MCF 10A (cell line): ENCODE measurements at places on chromosomes 4 and X. TPM values are rescaled to one million over a fixed set of nuclear protein-coding genes. Genes with fewer than 3 reads are reported as not detected.

- DNase-seq = no peak
- H3K4me1 ChIP-seq = peaks cover 7% of the 10 kb centered on the region
- H3K36me3 ChIP-seq = peaks cover 26% of the 10 kb centered on the region
Measured at GRCh38 chrX:129590596-129590995, 50.5 kb downstream of the OCRL start.

DNA sequence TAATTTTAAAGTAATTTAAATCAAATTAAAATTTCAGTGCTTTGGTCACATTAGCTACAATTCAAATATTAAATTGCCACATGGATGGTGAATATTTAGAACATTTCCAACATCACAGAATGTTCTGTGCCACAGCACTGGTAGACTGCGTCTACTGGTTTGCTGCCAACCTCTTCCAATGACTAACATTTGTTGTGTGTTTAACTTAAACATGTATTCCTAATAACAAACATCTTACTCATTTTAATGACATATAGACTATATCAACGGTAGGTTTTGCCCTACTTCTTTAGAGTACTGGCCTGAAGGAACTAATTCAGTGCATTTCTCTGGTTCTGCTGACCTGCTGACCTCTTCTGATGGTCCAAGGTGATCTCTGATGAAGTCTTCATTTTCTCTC, 157.6 kb downstream of the DCK start:
- DNase-seq = peak; percentile 52
- peak overlapping the region; percentile 44 for H3K27ac ChIP-seq
- no peak overlapping the region for H3K4me3 ChIP-seq
- peaks cover 7% of the 10 kb centered on the region for H3K4me1 ChIP-seq

DNA sequence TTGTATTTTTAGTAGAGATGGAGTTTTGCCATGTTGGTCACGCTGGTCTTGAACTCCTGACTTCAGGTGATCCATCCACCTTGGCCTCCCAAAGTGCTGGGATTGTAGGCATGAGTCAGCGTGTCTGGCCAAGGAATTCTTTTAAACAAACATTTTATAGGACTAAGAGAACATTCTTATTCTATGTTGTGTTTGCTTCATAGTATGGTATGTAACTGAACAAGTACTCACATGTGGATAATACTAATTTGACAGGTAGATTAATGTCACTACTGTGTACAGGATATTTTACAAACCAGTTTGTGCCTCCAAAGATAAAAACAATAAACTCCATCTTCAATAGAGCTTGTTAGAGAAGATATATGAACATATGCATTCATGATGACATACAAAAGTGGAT, 1353.4 kb downstream of the PCDH7 start:
- no peaks in the 10 kb centered on the region for H3K27me3 ChIP-seq
- peak overlapping the region; percentile 89 for H3K27ac ChIP-seq
- peaks cover 5% of the 10 kb centered on the region for H3K4me1 ChIP-seq
- H3K4me3 ChIP-seq = no peak overlapping the region

DNA sequence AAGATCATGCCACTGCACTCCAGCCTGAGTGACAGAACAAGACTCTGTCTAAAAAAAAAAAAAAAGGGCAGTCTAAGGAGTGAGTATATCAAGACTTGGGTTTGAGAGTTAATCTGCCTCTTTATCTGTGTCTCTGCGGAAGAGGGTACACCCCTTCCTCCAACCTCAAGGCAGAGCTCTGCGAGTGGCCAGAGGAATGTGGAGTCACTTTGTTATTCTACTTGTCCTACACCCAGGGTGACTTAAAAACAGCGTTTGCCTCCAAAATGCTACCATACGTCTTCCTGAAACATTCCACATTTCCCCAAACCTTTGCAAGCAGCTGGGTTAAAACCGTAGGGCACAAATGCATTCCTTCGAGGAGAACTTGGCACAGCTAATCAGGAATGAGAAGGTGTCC, 199.9 kb downstream of the SHOX start:
- no peak overlapping the region for H3K4me3 ChIP-seq
- DNase-seq = no peak
- no peaks in the 10 kb centered on the region for H3K27me3 ChIP-seq
- no peaks in the 10 kb centered on the region for H3K36me3 ChIP-seq
- H3K4me1 ChIP-seq = peaks cover 5% of the 10 kb centered on the region

GRCh38 chr4:143700046-143700415, 444 bp downstream of the FREM3 start:
- peaks cover 7% of the 10 kb centered on the region for H3K4me1 ChIP-seq
- no peaks in the 10 kb centered on the region for H3K36me3 ChIP-seq
- H3K27ac ChIP-seq = no peak overlapping the region
- peak overlapping the region; percentile 68 for H3K4me3 ChIP-seq

DNA sequence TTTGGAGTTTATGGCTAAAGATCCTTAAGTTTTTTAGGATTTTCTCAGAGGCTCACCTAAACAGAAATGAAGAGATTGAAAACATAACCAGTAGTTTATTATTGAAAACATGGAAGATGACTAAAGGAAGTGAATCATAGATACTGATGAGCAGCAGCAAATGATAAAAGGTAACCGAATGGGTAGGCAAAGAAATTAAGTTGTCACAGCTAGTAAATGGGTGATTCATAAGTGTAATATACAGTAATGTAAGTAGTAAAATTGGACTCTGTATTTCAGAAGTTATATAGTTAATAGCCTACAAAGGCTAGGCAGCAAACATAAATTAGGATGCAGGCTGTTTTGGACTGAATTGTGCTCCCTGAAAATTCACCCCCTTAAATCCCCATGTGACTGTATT, 59.0 kb upstream of the ADGRA3 start:
- no peaks in the 10 kb centered on the region for H3K27me3 ChIP-seq
- H3K4me1 ChIP-seq = no peaks in the 10 kb centered on the region
- no peak for DNase-seq
- H3K36me3 ChIP-seq = no peaks in the 10 kb centered on the region

DNA sequence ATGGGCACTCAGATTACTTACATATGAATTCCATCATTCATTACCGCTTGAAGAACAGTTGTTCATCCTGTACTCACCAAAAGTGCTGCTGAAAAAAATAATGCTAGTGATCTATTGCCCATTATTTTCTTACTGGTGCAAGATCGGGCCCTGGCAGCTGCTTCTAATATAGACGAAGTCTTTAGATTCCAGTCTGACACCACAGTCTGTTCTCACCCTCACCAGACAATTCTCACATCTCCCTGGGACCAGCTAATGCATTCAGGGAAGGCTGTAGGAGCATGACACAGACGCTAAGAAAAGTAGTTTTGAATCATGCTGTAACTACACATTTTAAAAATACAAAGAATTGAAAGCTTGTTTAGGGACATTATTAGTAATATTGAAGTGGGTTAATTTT, 13.8 kb downstream of the GEMIN8 start:
- H3K27ac ChIP-seq = no peak overlapping the region
- DNase-seq = no peak
- no peak overlapping the region for H3K4me3 ChIP-seq
- H3K4me1 ChIP-seq = peaks cover 1% of the 10 kb centered on the region

GRCh38 chr4:145976680-145977079, 38.1 kb upstream of the ZNF827 start:
- H3K4me3 ChIP-seq = no peak overlapping the region
- no peaks in the 10 kb centered on the region for H3K27me3 ChIP-seq
- H3K36me3 ChIP-seq = no peaks in the 10 kb centered on the region
- H3K4me1 ChIP-seq = no peaks in the 10 kb centered on the region
- no peak overlapping the region for H3K27ac ChIP-seq

GRCh38 chrX:114472788-114473187, 111.1 kb upstream of the HTR2C start:
- no peak overlapping the region for H3K4me3 ChIP-seq
- no peaks in the 10 kb centered on the region for H3K4me1 ChIP-seq
- peaks cover 56% of the 10 kb centered on the region for H3K27me3 ChIP-seq
- peaks cover 7% of the 10 kb centered on the region for H3K36me3 ChIP-seq

- no peak overlapping the region for H3K4me3 ChIP-seq
- H3K27me3 ChIP-seq = no peaks in the 10 kb centered on the region
- H3K4me1 ChIP-seq = no peaks in the 10 kb centered on the region
- H3K36me3 ChIP-seq = no peaks in the 10 kb centered on the region
- no peak for DNase-seq
Measured at GRCh38 chr4:87196927-87197326, 23.5 kb downstream of the KLHL8 start.

GRCh38 chrX:111411983-111412382, at the start of gene DCX:
DCX (minus strand) TSS chrX:111412192; CDS start chrX:111410398, 1,794 bp downstream.
- no peaks in the 10 kb centered on the region for H3K27me3 ChIP-seq
- no peaks in the 10 kb centered on the region for H3K36me3 ChIP-seq

DNA sequence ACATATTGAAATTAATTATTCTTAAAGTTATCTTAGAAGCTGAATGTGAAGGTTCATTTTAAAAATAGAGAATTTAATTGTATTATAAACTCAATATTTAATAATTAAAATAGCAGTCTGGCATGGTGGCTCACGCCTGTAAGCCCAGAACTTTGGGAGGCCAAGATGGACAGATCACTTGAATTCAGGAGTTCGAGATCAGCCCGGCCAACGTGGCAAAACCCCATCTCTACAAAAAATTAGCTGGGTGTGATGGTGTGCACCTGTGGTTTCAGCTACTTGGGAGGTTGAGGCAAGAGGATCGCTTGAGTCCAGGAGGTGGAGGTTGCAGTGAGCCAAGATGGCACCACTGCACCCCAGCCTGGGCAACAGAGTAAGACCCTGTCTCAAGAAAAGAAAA, 659.9 kb upstream of the AGA start:
- no peak overlapping the region for H3K4me3 ChIP-seq
- H3K27me3 ChIP-seq = no peaks in the 10 kb centered on the region
- no peaks in the 10 kb centered on the region for H3K36me3 ChIP-seq
- no peaks in the 10 kb centered on the region for H3K4me1 ChIP-seq

DNA sequence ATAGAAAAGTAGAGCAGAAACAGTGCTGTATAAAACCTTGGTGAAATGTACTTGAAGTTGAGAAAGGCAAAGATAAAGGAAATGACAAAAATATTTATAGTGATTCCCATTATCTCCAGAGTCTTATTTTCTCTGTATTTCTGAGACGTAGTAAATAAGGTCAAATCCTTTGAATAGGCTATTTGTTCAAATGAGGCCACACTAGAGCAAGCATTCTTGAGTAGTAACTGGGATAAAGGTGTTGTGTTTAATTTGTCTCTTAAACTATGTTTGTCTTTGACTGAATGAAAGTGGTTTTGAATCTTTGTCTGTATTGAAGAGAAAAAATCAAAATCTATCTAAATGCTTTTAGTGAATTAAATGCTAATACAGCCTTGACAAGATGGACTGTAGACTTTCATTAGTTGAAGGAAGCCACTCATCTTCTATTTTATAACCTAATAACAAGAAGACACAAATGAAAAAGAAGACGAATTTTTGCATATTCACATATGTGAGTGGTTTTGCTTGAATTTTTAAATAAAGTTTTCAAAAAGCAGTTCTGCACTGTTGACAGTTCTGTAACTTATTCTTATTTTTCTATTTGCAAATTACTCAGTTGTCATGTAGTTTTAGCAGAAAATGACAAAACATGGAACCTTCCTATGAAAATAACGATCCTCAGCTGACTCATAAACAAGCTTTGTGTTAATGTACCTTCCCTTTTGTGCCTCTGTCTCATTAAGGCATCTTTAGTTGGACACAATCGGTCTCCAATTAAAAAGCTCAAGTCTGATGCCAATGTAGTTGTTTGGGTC, 94.8 kb upstream of the PCDH18 start:
- no peaks in the 10 kb centered on the region for H3K27me3 ChIP-seq
- H3K4me1 ChIP-seq = no peaks in the 10 kb centered on the region

The MAGEB10 gene
- not detected in 2 replicates for total RNA-seq

The JCHAIN gene
- not detected in 2 replicates for total RNA-seq

The PDGFRA gene
- total RNA-seq = not detected in 2 replicates

The NLRP2B gene
- not detected in 2 replicates for total RNA-seq

The EMCN gene
- total RNA-seq = not detected in 2 replicates

The KIAA1210 gene
- total RNA-seq = not detected in 2 replicates

The GCNA gene
- 3.4 and 3.8 TPM in 2 replicates for total RNA-seq

The ERAS gene
- total RNA-seq = 0.25 TPM in 1 of 2 replicates, not detected in the other

The SLC9A7 gene
- 28.3 and 29.3 TPM in 2 replicates for total RNA-seq

The ARX gene
- 0.10 TPM in 1 of 2 replicates, not detected in the other for total RNA-seq

The LRAT gene
- total RNA-seq = 3.5 and 5.8 TPM in 2 replicates

The UGT2B15 gene
- total RNA-seq = not detected in 2 replicates
